Activated CD8-positive, alpha-beta T cell treated with anti-CD3 and anti-CD28 coated beads, Interleukin-2, amount 10 ng/mL, durations not matched to agents 7 days and 5 days (primary cell): ENCODE measurements at places on chromosomes 5 and 9. TPM values are rescaled to one million over a fixed set of nuclear protein-coding genes. Genes with fewer than 3 reads are reported as not detected.

The SMIM32 gene
- not detected for total RNA-seq

The SLC34A3 gene
- total RNA-seq: not detected

The GPRIN1 gene
- 1.9 TPM for total RNA-seq

- no peak for DNase-seq
Measured at GRCh38 chr5:112772124-112772523, 34.4 kb downstream of the APC start.

- DNase-seq: no peak
Measured at GRCh38 chr9:4303006-4303405, 3.1 kb upstream of the GLIS3 start.

GRCh38 chr5:69006030-69006429 is 87.8 kb upstream of the SLC30A5 start:
- no peak for DNase-seq

- DNase-seq: peak; percentile 79
Measured at GRCh38 chr5:178249191-178249989, 16.8 kb upstream of the PHYKPL start.

- DNase-seq: no peak
Measured at GRCh38 chr9:114430457-114430856, 42.7 kb upstream of the AKNA start.

DNA sequence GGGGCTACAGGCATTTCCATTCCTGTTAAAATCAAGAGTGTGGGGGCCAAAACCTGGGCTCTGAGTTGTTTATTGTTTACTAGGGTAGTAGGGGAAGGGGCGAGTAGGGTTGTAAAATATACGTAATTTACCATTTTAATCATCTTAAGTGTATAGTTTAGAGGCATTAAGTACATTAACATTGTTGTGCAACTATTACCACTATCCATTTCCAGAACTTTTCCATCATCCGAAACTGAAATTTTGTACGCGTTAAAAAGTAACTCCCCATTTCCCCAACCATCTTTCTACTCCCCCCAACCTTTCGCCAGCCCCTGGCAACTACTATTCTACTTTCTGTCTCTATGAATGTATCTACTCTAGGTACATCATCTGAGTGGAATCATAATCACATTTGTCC is 3.6 kb upstream of the FOXD1 start:
- DNase-seq: no peak

GRCh38 chr5:143055596-143056338 is 285.6 kb downstream of the ARHGAP26 start:
- DNase-seq: no peak

- DNase-seq: no peak
Measured at GRCh38 chr9:134768332-134768708, 112.3 kb upstream of the FCN2 start.

DNA sequence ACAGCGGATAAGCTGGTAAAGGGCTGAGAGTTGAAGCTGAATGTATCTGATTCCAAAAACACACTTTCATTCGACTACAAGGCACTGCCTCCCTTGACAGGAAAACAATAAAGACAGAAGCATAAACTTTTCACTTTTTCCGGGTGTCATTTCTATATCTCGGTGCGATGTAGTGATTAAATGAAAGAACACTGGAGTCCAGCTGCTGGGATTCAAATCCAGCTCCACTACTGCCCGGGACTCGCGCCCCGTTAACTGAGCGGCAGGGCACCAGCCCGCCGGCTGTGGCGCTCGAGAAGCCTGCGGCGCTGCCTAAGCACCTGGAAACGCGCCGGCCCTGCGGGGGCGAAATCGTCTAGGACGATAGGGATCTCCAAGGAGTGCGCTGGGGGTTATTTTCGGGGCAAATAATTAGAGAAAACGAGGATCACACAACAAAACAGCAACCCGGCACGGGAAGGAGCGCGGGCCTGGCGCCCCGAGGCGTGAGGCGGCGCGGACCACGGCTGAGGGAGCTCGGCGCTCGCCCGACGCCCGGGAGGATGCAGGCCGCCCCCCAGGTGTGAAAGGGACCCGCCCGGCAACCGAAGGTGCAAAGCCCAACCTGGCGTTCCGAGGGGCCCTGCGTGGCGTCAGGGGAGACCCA is 837 bp downstream of the UIMC1 start:
- peak; percentile 73 for DNase-seq

DNA sequence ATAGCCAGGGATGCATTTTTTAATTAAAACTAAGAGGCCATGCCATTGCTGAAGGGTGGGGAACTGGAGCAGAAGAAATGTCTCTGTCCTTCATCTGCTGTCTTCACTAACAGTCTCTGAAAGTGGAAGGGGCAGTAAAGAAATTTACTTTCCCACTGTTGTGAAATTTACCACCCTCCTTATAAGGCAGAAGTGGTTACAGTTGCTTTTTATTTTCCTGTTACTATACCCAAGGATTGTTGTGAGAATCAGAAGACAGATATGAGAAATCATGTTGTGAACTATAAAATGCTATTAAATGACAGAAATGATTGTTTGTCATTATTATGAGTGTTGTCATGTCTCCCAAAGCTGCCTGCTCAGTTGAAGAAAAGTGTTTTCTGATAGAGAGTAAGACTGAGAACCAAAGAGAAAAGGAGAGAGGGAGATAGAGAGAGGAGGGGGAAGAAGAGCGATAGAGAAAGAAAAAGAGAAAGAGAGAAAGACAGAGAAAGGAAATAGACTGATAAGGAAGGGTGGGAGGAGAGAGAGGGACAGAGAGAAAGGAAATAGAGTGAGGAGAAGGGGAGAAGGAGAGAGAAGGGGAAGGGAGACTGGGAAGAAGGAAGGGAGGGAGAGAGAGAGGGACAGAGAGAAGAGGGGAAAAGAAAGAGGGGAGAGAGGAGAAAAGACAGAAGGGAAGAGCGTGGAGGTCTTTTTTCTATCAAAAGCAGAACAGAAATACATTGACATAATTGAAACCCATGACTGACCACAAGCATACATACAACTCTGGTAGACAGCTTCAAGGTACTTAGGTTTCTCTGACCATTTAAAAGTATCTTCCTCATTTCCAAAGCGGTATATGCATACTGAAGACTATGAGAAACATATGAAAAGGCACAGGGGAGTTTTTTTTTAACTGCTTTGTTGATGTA is 22.5 kb downstream of the SEC61B start:
- no peak for DNase-seq

DNA sequence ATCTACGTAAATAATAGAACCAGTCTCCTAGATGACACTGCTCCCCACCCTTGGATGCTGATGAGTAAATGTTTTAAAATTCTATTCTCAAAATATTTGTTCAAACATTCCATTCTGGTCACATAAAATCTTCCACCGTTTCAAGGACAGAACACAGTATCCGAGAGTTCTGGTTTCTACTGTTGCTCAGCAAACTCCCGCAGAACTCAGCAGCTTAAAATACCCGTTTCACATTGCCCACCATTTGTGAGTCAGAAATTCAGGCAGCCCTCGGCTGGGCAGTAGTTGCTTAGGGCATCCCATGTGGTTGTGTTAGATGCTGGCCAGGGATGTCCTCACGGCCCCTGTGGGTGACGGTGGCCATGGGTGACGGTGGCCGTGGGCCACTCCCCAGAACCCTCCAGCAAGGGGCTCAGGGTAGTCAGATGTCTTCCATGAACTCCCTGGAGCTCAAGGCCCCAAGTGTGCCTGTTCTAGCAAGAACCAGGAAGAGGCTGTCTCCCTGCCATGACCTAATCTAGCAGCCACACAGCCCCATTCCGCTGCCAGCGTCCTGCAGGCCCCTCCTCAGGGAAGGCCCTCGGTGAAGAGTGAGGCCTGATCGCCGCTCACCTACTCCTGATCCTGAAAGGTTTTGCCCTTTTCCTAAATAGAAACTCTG is 17.4 kb downstream of the MGAT1 start:
- DNase-seq: no peak

GRCh38 chr9:23288545-23288944 is 537.5 kb downstream of the ELAVL2 start:
- DNase-seq: no peak

GRCh38 chr9:106639873-106640568 is 222.9 kb upstream of the ZNF462 start:
- no peak for DNase-seq
